ENCODE measurements at places on chromosomes 7 and 10. TPM values are rescaled to one million over a fixed set of nuclear protein-coding genes. Genes with fewer than 3 reads are reported as not detected.

Gene PLXNA4
- total RNA-seq, result 0.06 TPM

DNA sequence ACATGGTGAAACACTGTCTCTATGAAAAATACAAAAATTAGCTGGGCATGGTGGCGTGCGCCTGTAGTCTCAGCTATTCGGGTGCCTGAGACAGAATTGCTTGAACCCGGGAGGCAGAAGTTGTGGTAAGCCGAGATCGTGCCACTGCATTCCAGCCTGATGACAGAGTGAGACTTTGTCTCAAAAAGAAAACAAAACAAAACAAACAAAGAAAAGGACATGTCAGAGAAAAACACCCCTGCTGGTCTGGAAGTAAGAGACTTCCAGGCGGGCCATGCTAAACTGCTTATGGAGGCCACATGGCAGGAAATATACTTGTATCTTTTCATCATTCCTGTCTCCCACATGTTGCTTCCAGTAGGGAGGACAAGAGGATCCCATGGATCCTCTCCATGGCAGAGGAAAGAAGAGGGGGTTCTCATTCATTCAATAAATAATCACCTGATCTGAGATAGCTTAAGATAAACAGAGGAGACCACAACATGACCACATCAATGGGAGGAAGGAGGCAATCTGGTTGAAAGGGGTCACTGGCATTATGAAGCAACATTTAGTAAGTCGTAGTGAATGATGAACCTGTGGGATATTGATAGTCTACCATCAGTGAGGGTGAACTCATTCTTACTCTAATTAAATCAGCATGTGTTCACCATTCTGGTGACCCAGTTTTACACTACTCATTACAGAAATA, 60.5 kb upstream of the ZNF138 start:
- no peak for DNase-seq

Gene FRMD4A
- 2.4 TPM for total RNA-seq

Gene DGKB
- total RNA-seq, result not detected

Gene CYP3A4
- not detected for total RNA-seq

DNA sequence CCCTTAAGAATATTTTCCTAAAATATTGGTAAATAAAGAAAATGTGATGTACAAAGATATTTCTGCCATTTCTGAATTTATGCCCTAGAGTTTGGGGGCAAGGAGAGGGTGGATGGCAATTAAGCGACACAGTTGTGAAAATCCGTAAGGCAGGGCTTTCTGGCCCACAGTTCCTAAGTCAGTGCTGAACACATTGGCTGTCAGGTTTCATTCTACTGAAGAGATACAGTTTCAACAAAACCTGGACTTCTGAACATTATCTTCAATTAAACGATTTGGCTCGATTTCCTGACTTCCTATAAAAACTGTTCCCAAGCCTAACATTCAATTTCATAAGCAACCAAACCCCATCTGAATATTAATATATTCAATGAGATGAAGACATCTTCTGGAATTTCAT, 61.1 kb upstream of the NEBL start:
- DNase-seq, result no peak

DNA sequence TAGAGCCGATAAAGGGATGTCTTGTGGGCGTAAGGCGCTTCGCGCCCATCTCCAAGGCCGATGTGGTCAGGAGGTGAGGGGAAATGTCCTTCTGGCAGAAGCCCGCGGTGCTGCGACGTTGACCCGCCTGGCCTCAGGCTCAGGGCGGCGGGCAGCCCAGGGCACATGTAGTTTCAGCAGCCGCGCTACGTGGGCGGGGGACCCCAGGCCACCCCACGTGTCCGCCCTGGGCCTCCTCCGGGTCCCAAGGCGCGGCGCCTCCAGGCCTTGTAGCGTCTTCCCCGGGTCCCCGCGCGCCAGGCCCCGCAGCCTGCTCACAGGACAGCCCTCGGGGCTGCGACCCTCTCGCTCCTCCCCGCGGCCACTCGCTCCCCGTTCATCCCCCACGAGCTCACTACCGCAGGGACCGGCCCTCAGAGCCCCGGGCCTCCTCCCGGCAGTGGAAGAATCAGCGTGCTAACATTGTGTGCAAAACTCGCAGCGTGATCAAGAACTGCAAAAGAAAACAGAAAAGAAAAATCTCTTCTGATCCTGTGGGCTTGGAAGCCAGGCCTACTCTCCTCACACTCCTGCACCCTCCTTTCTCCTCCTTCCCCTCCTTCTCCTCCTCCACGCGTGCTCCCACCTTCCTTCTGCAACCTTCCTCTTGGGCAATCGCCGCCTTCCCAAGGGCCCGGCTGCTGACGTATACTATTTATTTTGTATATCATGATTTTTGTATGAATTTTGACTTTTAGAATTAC, 4.4 kb upstream of the TBX20 start:
- no peak for DNase-seq

Gene RALA
- total RNA-seq, result 46.3 TPM

GRCh38 chr7:1819259-1819841, 149.3 kb downstream of the ELFN1 start:
- no peak for DNase-seq
